Neural crest cell (in vitro differentiated cells): ENCODE measurements at places on chromosomes 7 and 10.
A peak's percentile ranks its signal among the peaks of the same experiment; 100 is the strongest.

GRCh38 chr10:90167174-90168064 is 466.0 kb downstream of the KIF20B start:
- no peak for DNase-seq

- DNase-seq = no peak
Observed at GRCh38 chr10:63699785-63700613, 178.8 kb downstream of the REEP3 start.

GRCh38 chr7:50620433-50620832 is 55.2 kb upstream of the DDC start:
- no peak for DNase-seq

GRCh38 chr10:59362959-59363381 is 621 bp upstream of the FAM13C start:
- DNase-seq = peak; percentile 32

DNA sequence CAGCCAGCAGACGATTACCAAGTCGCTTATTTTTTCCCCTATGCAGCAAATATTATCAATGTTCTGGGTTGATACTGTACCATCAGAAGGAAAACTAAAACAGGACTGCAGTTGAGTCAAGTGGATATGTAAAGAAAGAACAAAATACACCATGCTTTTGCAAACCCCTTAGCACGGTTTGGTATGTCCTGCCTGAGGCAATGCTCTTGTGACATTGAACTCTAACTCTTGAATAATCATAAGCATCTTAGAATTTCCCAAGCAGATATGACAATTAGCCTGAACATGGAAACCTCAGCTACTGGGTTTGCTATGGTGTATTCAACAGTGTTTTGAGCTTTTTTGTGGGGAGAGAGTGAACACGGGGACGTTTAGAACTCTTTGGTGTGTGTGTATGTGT is 107.4 kb downstream of the ETV1 start:
- no peak for DNase-seq

DNA sequence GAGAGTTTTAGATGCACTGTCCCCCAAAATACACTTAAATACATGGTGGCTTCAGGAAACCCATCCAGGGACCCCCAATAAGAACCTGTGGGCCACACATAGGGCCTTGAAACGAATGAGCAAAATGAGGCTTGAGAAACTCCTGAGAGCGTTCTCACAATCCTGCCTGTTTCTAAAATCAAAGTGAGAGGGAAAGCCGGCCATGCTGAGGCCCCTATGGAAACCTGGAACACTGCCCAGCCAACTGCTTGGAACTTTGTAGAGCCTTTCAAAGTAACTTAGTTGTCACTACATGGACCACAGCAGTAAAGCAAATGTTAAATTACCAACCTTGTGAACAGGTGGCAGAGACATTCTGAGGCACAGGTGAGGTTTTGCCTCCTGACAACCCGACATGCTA is 13.4 kb downstream of the SGMS1 start:
- DNase-seq = no peak

DNA sequence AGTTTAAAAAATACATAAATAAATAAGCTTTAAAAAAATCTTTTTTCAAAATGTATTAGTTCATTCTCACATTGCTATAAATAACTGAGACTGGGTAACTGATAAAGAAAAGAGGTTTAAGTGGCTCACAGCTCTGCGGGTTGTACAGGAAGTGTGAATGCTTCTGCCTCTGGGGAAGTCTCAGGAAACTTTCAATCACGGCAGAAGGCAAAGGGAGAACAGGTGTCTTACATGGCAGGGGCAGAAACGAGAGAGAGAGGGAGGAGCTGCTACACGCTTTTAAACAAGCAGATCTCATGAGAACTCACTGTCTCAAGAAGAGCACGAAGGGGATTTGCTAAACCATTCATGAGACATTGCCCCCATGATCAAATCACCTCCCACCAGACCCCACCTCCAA is 114.6 kb downstream of the DNAJC1 start:
- DNase-seq = no peak

DNA sequence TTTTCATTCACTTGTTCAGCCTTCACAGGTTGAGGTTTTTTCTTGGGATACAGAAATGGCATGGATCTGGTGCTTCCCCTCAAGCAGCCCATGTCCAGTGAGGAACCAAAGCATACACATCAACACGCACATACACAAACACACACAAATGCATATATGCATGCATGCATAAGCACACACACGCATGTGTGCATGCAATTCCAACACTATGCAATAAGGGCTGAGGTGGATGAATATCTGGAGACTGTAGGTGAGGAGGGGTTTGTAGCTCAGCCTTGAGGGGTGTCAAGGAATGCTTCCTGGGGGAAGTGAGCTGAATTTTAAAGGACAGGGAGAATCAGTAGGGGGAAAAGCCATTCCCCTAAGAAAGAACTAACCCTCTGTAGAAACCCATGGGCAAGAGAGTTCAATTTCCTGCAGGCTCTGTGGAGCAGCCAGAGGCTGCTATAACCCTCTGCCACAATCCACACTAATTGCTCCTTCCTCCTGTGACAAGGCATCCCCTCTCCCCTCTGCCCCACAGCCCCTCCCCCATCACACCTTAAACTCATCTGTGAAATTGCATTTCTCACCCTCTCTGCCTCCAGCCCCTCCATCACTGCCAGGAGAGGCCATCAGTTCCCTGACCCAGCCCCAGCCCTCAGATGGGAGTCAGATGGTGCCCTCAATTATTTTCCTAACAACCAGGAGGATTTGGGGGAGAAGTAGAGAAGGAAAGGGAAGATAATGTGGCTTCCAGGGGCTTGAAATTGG is 316.4 kb downstream of the RPS24 start:
- DNase-seq = no peak

GRCh38 chr10:74932648-74933047 is 106.2 kb downstream of the KAT6B start:
- no peak for DNase-seq

DNA sequence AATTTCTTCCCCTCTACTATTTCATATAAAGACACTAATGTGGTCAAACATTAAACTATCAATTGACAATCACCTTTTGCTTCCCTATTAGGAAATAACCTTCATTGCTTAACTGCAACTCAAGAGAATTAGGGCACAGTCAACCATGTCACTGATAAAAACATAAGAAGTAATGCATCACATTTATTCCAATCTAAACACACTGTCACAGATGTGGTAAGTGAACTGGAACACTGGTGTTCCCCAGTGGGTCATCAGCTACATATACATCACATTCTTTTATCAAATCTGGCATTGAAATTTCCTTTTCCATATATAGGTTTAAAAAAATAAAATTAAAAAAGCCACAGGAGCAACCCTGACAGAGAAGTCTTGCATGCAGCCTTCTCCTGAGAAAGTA is 3.7 kb downstream of the TRIL start:
- no peak for DNase-seq

DNA sequence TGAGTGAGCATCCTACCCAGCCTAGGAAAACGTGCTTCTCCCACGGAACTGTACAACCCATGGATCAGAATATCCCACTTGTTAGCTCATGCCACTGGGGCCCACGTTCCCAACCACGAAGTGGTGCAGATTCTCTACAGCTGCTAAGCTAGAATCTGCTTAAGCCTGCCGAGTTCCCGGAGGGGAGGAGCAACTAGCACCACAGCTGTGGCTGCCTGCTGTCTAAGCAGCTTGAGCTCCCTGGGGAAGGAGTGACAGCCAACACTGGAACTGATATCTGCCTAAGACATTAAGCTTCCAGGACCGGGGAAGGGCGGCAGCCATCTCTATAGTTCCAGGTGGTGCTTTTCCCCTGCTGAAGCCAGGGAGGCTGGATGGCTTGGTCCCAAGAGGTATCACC is 334.7 kb upstream of the CHRM2 start:
- DNase-seq = no peak

GRCh38 chr7:66256281-66256680 is 51.1 kb downstream of the TPST1 start:
- no peak for DNase-seq

GRCh38 chr10:30534465-30535144 is 94.9 kb downstream of the LYZL2 start:
- DNase-seq = peak; percentile 57

GRCh38 chr7:92799446-92800211 is 36.7 kb downstream of the CDK6 start:
- DNase-seq = no peak

- no peak for DNase-seq
Observed at GRCh38 chr10:94413361-94413760, 11.0 kb downstream of the TBC1D12 start.

GRCh38 chr7:139036901-139037300 is 1.1 kb upstream of the ZC3HAV1L start:
- DNase-seq = no peak
